Frontal cortex (tissue), 4 donors: ENCODE measurements at places on chromosomes 3 and 15.

- no peak for DNase-seq
Measured at GRCh38 chr3:18007980-18008379, 265.5 kb upstream of the TBC1D5 start.

DNA sequence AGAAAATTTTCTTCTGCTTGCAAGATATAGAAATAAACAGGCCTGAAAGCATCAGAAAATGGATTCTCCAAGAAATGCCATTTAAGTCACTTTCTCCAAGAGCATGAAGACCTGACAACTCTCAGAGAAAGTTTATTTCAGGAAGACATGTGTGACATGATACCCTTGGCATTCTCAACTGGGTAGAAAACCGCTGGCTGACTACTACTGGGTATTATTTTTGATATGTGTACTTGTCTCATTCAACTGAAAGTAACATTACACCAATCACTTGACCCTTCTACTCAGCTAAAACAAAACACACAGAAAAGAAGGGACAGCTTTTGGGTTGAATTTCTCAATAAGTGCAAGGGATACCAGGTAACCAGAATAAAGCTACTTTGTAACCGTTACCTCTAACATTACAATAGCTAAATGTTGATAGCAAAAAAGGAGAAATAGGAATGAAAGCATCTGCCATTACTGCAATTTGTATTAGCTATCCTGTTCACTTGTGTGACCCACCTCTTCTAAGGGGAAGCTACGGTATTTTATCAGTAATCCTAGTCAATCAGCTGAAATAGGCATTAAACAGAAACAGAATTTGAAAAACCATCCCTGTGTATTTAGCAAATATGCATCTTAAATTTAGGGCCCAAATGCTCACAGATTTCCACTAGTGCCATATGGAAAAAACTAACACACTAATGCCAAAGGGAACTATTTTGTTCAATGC, 7.3 kb downstream of the TRA2B start:
- DNase-seq = no peak

GRCh38 chr15:81825136-81825535, 220.7 kb downstream of the MEX3B start:
- no peak for DNase-seq

- no peak for DNase-seq
Measured at GRCh38 chr15:65630760-65631159, 9.0 kb downstream of the SLC24A1 start.

- DNase-seq = no peak
Measured at GRCh38 chr3:171121801-171122200, 95.3 kb upstream of the SLC2A2 start.

- DNase-seq = no peak
Measured at GRCh38 chr3:194579091-194579606, 54.1 kb downstream of the TMEM44 start.

DNA sequence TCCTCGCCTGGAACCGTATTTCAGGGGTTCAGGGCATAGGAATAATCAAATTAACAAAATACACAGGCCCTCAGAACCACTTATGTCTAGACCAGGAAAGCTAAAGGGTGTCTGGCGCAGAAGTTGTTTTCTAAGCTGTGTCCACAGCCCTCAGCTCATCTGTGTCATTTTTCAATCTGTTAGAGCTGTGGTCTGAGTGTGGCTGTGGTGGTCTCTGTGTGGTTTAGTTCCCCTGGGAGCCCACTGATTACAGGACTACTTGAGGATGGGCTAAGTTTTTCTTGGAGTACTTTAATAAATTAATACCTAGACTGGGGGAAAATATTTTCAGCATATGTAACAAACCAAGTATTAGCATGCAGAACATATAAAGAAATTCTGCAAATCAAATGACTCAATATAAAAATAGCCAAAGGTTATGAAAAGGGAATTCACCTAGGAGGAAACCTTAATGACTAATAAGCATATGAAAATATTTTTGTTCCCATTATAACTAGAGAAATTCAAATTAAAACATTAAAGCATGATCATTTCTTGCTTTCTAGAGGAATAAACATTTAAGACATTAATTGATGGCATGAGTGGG, 186.3 kb downstream of the SATB1 start:
- no peak for DNase-seq

DNA sequence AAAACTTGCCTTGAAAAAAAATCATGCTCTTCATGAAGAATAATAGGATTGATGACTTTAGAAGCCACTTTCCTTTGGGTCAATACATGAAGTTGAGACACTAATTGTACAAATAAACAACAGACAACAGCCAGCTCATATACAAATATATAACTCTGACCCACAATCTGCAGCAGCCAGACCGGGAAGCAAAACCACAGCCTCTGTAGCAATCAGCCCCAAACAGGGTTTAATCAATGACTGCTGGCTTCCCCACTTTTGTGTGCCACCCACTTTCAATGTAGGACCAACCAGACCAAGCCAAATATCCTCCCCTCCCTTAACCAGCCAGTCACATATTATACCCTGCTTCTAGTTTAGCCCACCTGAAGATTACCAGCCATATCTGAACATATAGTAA, 39.0 kb downstream of the IFT57 start:
- DNase-seq = no peak
